ENCODE measurements at places on chromosomes 12 and 14.

GRCh38 chr12:93653079-93653478 lies 24.1 kb upstream of the CRADD start:
- DNase-seq = no peak

DNA sequence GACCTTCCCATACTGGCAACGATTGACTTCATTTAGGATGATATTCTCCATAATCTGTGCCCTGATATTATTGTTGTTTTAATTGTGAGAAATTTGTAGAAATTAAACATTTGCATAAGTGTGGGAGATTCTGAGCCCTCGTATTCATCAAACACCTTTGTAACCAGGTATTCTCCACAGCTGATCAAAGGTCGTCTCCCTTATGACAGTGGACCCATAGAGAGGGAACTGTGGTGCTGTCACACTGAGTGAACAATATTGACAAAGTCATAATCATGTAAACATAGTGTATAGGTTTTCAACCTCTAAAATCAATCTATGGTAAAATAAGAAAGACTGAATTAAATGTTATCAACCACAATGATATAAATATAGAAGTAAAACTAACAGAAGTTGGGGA lies 14.9 kb upstream of the PLEKHG3 start:
- no peak for DNase-seq

DNA sequence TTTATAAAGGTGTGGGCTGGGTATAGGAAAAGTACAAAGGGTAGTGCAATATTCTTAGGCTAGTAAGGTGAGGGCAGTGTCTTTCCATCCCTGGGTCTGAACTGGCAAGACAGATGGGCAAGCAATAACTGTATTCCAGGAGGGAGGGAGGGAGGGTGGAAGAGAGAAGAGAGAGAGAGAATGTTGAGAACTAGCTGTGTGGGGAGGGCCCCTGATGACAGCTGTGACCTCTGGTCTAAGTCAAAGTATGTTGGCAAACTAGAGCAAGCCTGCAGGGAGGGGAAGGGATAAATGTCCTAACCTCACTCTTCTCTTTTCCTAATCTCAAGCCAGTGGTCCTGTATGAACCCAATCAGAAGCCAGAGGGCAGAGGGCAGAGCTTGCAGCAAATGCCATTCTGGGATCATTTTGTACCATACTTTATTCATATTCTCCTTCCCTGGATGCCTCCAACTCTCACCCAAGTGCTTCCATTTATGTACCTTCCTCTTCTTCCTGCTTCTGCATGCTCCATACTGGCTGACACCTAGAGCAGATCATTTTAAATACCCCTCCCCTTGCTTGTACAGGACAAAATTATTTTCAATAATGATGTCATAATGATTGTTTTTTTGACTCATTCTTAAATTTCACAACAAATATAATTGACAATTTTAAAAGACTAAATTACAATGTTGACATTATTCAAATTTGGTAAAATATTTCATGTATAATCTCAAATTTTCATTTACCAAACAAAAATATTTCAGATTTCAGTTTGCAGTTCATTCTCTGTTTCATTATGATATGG lies 75.9 kb downstream of the AKAP6 start:
- DNase-seq = no peak

- no peak for DNase-seq
Measured at GRCh38 chr14:51439896-51440295, 199.8 kb downstream of the TMX1 start.

DNA sequence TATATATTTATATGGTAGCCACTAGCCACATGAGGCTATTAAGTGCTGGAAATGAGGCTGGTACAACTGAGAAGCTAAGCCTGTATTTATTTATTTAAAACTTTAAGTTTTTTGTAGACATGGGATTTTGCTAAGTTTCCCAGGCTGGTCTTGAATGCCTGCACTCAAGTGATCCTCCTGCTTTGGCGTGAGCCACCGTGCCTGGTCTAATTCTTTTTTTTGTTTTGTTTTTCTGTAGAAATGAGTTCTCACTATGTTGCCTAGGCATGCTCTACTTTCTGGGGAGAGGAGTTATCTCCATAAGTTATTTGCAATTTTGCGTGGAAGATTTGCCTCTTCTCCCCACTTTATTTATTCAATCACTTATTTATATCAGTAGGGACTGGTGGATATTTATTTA lies 4.8 kb upstream of the SNRNP35 start:
- no peak for DNase-seq

Measured in GM10248 (cell line).